ENCODE measurements at places on chromosomes 6 and 20. TPM values are rescaled to one million over a fixed set of nuclear protein-coding genes. Genes with fewer than 3 reads are reported as not detected.

GRCh38 chr6:85047818-85048217 lies 283.4 kb upstream of the TBX18 start:
- no peaks in the 10 kb centered on the region for H3K36me3 ChIP-seq
- DNase-seq: no peak
- H3K4me3 ChIP-seq: no peak overlapping the region
- no peak overlapping the region for H3K27ac ChIP-seq
- no peaks in the 10 kb centered on the region for H3K27me3 ChIP-seq

COL9A3 gene
- total RNA-seq: not detected

DNA sequence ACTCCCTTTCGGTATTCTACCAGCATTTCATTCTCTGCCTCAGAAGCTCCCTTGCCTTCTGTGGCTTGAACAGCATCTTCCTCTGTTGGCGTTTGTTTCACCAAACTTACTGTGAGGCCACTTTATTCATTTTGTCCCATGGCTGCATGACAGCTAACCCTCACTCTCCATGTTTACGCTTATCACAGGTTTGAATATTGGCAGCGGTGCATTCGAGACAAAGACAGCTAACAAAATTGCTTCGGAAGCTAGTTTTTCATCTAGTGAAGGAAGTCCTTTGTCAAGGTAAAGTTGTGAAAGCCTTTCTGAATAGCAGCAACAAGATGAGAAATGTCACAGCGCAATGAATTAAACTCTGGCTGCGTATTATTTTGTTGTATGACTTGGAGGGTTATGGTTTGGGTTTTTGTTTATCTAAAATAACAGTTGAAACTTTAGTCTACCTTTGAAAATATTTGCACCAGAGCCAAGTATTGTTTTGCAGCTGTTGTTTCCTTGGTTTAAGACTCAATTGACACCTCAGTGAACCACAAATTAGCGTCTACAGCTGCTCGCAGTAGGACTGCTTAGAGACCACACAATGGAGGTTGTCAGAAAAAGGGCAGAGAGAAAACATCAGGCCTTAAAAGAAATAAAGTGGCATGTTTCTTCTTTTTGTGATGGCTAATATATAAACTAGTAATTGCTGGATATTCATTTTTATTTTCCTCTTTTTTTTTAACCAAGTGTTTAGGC lies 70.4 kb upstream of the XRN2 start:
- no peaks in the 10 kb centered on the region for H3K36me3 ChIP-seq
- no peak overlapping the region for H3K27ac ChIP-seq
- H3K27me3 ChIP-seq: no peaks in the 10 kb centered on the region
- no peak for DNase-seq

- no peaks in the 10 kb centered on the region for H3K4me1 ChIP-seq
- H3K4me3 ChIP-seq: no peak overlapping the region
- no peak overlapping the region for H3K27ac ChIP-seq
- no peaks in the 10 kb centered on the region for H3K27me3 ChIP-seq
- no peak for DNase-seq
Observed at GRCh38 chr6:148599967-148600426, 146.8 kb upstream of the UST start.

DNA sequence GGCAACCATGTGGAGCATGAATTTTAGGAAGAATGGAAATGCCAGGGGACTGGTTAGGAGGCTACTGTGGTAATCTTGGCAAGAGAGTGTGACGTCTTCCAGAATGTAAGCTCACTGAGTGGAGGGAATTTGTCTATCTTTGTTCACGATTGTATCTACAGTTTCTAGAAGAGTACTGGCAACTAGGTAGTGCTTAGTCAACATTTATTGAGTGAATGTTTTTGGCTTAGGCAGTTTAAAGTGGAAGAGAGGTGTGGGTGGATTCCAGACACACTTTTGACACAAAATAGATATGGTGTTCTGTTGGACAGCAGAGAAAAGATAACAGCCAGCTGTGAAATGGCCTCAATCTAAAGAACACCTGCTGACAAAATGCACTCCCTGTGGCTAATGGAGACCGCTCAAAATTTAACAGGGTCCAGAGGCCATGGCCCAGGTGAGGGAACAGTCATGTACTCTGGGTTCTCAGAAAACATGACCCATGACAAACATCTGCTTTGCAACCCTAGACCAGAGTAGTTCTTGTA lies 139.3 kb downstream of the GPX5 start:
- no peaks in the 10 kb centered on the region for H3K36me3 ChIP-seq
- no peaks in the 10 kb centered on the region for H3K4me1 ChIP-seq
- peaks cover 2% of the 10 kb centered on the region for H3K27me3 ChIP-seq
- no peak for DNase-seq
- no peak overlapping the region for H3K4me3 ChIP-seq

PRSS35 gene
- 0.27 TPM for total RNA-seq

- no peaks in the 10 kb centered on the region for H3K36me3 ChIP-seq
- H3K27me3 ChIP-seq: peaks cover 6% of the 10 kb centered on the region
- no peak for DNase-seq
- peaks cover 20% of the 10 kb centered on the region for H3K4me1 ChIP-seq
- no peak overlapping the region for H3K27ac ChIP-seq
Observed at GRCh38 chr20:20207291-20207690, 155.0 kb downstream of the CFAP61 start.

DNA sequence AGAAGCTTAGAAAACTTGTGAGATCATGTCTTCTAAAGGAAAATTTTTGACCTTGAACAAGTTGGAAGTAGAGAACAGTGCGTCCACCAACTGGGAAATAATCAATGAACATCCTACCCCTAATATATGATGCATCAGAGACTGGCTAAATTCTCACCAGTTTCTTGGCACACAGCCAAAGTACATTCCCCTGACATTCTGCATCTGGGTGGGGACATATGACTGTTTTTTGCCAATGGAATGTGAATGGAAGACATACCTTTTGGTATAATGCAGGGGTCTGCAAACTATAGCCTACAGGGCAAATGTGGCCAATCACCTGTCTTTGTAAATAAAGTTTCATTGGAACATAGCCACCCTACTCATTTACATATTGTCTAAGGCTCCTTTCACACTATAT lies 84.7 kb downstream of the HAO1 start:
- no peaks in the 10 kb centered on the region for H3K27me3 ChIP-seq
- no peaks in the 10 kb centered on the region for H3K36me3 ChIP-seq
- peaks cover 69% of the 10 kb centered on the region for H3K4me1 ChIP-seq
- no peak overlapping the region for H3K27ac ChIP-seq
- no peak overlapping the region for H3K4me3 ChIP-seq

- peaks cover 3% of the 10 kb centered on the region for H3K27me3 ChIP-seq
- DNase-seq: no peak
- peaks cover 8% of the 10 kb centered on the region for H3K36me3 ChIP-seq
- H3K4me1 ChIP-seq: no peaks in the 10 kb centered on the region
- no peak overlapping the region for H3K4me3 ChIP-seq
Observed at GRCh38 chr20:62291251-62292066, 11.3 kb upstream of the ADRM1 start.

DNA sequence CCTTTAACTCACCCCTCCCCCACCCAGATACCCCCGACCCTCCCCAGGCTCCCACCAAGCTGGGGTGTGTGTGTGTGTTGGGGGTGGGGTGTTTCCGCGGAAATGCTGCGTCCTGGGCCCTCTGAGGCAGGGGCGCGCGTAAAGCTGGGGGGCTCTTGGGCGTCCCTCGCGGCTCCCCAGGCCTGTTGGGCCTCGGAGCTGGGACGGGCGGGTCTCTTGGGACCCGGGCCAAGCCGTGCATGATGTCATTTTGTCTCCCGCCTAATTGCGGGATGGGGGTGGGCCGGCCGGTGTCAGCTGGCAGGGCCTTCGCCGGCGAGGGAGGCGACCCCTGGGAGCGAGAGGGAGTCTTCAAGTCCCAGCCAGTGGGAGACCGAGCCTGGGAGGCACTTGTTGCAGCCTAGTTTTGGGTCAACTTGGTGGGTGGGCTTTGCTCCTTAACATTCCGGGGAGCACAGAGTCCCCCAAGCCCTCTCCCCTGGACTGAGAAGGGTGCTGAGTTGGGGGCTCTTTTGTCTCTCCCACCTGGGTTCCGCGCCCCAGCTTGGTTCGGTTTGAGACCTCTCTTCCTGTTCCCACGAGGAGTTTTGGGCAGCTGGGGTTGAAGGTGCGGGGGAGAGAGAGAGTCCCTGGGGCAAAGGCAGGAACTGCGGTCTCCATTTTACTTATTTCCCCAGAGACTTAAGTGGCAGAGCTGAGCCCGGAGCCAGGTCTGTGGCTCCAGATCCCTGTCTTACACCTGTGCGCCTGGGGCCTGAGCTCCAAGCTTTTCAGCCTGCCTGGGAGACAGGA lies 623 bp downstream of the MYBL2 start:
- peaks cover 7% of the 10 kb centered on the region for H3K27me3 ChIP-seq
- no peak for DNase-seq
- peak overlapping the region; percentile 59 for H3K27ac ChIP-seq
- peaks cover 38% of the 10 kb centered on the region for H3K4me1 ChIP-seq
- H3K36me3 ChIP-seq: no peaks in the 10 kb centered on the region

GRCh38 chr20:3459881-3460307 lies 10.9 kb upstream of the ATRN start:
- H3K36me3 ChIP-seq: no peaks in the 10 kb centered on the region
- H3K4me1 ChIP-seq: peaks cover 7% of the 10 kb centered on the region
- H3K27me3 ChIP-seq: peaks cover 19% of the 10 kb centered on the region
- H3K27ac ChIP-seq: no peak overlapping the region
- no peak for DNase-seq

DNA sequence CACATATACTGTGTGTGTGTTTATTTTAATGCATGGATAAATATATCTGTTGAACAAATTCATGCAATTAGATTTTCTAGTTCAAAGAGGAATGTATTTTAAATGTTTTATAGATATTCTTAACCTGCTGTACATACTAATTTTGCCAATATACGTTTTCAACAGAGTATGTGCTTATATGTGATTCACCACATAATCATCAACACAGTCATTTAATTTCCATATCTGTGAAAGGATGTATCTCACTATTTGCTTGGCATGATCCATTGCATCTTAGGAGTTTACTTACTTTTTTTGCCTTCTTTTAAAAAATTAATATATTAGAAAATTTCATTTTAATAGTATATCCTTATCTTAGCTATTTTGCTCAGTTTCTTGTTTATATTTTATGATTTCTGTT lies 902.3 kb upstream of the CITED2 start:
- DNase-seq: no peak
- no peak overlapping the region for H3K4me3 ChIP-seq
- peaks cover 26% of the 10 kb centered on the region for H3K4me1 ChIP-seq
- no peak overlapping the region for H3K27ac ChIP-seq
- H3K36me3 ChIP-seq: peaks cover 5% of the 10 kb centered on the region

GRCh38 chr6:148700047-148700715 lies 46.6 kb upstream of the UST start:
- H3K27ac ChIP-seq: peak overlapping the region; percentile 52
- peaks cover 23% of the 10 kb centered on the region for H3K4me1 ChIP-seq
- H3K4me3 ChIP-seq: peak overlapping the region; percentile 81
- H3K27me3 ChIP-seq: peaks cover 1% of the 10 kb centered on the region
- H3K36me3 ChIP-seq: peaks cover 16% of the 10 kb centered on the region
- DNase-seq: no peak

DNA sequence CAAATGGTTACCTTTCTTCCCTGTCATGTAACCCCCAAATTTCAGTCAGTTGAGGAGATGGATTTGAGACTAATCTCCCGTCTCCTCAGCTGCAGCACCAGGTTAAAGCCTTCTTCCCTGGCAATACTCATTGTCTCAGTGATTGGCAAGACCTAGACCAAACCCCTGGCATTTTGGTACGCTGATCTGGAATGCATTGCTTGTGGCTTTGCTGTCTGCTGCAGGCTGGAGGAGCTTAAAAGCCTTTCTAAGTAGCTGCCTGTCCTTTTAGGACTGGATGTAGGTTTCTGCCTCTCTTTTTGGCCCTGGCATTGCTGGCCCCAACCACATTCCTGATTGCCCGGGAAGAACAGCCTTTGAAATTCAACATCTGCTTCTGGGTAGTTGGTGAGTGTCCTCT lies 729.6 kb upstream of the GJE1 start:
- H3K4me1 ChIP-seq: peaks cover 52% of the 10 kb centered on the region
- H3K4me3 ChIP-seq: no peak overlapping the region
- H3K27ac ChIP-seq: no peak overlapping the region
- H3K36me3 ChIP-seq: peaks cover 10% of the 10 kb centered on the region

GRCh38 chr6:126035764-126036163 lies 49.4 kb downstream of the TRMT11 start:
- peaks cover 1% of the 10 kb centered on the region for H3K27me3 ChIP-seq
- no peak overlapping the region for H3K4me3 ChIP-seq
- H3K36me3 ChIP-seq: peaks cover 13% of the 10 kb centered on the region
- DNase-seq: no peak
- H3K4me1 ChIP-seq: peaks cover 50% of the 10 kb centered on the region

- peak; percentile 59 for DNase-seq
- no peak overlapping the region for H3K4me3 ChIP-seq
- peaks cover 13% of the 10 kb centered on the region for H3K36me3 ChIP-seq
- peaks cover 33% of the 10 kb centered on the region for H3K4me1 ChIP-seq
- H3K27ac ChIP-seq: peak overlapping the region; percentile 81
Observed at GRCh38 chr20:25361287-25361683, 29.4 kb downstream of the ABHD12 start.

DNA sequence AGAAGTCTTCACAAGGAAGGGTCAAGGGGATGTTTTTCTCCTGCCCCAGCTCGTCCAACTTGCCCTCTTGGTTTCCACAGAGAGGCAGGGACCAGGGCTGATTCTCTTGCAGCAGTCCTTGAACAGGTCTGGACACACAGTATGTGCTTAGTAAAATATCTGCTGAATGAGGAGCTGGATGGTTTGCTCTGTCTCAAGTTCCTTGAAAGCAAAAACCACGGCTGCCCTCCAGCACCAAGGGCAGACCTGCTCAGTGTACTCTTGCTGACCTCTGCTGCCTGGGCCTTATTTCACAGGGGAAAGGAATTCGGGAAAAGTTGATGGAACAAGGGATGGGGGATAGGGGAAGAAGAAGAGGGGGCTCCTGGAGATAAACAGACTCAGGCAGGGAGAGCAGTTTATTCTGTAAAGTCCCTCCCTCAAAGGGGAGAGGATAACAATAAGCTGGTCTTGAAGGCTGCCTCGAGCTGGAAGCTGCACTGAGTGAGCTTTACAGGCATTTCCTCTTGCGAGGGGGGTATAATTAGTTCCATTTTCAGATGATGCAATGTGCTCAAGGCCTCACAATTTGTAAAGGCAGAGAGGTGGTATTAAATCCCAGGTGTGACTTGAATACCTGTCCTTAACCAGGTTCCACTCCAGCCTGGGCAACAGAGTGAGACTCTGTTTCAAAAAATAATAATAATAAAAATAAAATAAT lies 10.3 kb downstream of the KCNK5 start:
- H3K27me3 ChIP-seq: no peaks in the 10 kb centered on the region
- no peak overlapping the region for H3K27ac ChIP-seq
- no peaks in the 10 kb centered on the region for H3K4me1 ChIP-seq

DNA sequence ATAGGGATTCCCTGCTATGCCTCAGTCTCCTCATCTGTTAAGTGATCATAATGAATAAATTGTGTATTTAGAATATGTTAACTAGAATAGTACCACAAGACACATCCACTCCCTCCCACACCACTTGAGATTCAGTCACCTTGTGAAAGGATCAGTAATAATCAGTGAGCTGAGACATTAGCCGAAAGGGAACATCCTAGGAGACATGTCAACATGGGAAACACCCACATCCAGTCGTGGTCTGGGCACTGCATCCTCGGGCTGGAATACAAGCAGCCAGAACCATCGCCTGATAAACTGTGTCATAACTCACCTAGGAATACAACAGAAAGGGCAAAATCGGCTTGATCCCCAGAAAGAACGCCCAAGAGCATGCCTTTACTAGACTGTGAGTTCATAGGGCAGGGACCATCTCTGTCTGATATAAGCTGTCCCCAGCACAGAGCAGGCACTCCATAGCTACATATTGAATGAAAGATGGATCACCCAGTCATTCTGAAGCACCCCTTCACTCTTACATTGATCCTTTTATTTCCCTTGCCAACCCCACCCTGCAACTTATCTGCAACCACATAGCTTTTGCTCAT lies 23.9 kb downstream of the RIPOR2 start:
- no peak for DNase-seq
- H3K27ac ChIP-seq: no peak overlapping the region
- H3K27me3 ChIP-seq: peaks cover 9% of the 10 kb centered on the region

TBXT gene
- not detected for total RNA-seq

All from HFFc6 (cell line).